ENCODE measurements at places on chromosomes 2 and 18.

GRCh38 chr18:72830109-72830508 lies 37.7 kb downstream of the NETO1 start:
- DNase-seq, result no peak

DNA sequence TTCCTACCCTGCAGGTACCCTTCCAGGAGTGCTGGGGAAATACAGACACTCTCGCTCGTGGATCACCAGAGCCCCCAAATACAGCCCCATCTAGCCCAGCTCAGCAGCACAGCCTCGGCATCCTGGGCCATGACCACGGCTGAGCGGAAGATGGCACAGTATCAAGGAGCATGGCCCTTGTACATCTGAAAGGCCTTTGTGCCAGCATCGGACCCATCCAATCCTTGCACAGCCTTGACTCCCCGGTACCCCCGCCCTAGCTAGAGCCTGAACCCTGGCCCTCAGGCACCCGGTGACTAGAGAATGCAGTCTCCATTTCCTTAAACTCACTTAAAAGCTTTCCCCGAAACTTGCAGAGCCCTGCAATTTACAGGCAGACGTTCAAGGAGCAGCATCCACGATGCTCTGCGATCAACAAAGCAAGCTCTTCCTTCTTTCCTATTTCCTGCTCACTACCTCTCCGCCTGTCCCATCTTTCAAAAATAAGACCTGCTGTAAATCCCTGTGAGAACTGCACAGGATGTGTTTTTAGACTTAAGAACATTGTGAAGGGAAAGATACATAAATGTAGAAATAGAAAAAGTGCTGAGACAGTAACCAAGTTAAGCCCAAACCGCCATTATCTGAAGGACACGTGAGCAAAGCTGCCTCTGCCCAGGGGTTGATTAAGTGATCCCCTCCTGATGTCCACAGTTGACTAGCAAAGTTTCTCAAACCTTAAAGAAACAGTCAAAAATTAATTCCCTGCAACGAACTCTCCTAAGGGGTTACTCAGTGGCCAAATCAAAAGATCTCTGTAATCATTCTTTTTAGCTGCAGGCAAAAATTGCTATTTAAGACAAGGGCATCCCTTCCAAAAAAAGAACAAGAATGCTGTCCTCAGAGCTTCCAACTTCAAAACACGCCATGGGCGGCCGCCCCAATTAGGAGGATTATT lies 48.5 kb downstream of the ZNF516 start:
- DNase-seq, result no peak

- no peak for DNase-seq
These were observed 6.2 kb downstream of the MBD2 start for GRCh38 chr18:54218299-54218698.

DNA sequence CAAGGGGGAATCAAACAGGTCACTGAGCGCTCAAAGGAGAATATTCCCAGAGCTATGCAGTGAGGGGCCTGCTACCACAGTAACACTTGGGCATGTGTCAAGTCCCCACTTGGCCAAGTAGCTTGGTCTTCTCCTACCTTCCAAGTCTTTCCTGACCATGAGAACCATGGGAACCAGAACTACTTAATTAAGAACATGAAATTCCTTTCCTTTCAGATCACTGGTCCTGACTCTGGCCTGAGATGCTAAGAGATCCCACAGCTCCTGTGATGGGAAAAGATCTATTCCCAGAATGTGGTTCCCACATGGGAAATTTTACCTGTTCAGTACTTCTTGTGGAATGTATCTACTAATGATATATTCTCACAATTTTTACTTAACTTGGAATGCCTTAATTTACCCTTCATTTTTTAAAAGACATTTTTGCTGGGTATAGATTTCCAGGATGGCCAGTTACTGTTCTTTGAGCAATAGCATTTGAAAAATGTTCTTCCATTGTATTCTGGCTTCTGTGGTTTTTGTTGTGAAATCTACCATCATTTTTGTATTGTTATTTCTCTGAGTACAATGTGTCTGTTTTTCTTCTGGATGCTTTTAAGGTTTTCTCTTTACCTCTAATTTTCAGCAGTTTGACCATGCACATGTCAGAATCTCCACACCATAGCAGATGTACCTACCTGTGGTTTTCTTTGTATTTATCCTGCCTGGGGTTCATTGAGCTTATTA lies 37.9 kb downstream of the KCNIP3 start:
- DNase-seq, result no peak

DNA sequence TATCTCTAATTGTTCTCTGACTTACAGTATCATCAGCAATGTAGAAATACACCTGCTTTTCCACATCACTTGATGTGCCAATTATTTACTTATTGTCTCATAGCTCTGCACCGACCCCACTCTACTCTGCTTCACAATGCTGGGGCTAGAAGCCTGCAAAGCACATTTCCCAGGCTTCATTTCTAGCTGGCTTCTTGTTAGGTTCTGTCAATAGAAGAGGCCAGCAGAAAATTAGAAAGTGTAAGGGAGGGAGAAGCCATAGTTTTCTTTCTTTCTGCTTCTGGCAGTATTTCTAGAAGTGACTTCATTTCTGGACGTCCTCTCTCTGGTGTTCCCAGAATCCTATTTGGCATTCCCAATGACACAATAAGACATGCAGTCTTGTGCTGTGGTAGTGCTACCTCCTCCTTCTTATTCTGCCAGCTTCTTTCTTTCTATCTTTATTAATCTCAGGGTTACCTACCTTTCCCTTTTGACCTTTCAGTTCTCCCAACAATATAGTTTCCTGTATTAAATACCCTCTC lies 12.5 kb upstream of the TANC1 start:
- no peak for DNase-seq

GRCh38 chr2:2662037-2662846 lies 331.2 kb upstream of the MYT1L start:
- no peak for DNase-seq

DNA sequence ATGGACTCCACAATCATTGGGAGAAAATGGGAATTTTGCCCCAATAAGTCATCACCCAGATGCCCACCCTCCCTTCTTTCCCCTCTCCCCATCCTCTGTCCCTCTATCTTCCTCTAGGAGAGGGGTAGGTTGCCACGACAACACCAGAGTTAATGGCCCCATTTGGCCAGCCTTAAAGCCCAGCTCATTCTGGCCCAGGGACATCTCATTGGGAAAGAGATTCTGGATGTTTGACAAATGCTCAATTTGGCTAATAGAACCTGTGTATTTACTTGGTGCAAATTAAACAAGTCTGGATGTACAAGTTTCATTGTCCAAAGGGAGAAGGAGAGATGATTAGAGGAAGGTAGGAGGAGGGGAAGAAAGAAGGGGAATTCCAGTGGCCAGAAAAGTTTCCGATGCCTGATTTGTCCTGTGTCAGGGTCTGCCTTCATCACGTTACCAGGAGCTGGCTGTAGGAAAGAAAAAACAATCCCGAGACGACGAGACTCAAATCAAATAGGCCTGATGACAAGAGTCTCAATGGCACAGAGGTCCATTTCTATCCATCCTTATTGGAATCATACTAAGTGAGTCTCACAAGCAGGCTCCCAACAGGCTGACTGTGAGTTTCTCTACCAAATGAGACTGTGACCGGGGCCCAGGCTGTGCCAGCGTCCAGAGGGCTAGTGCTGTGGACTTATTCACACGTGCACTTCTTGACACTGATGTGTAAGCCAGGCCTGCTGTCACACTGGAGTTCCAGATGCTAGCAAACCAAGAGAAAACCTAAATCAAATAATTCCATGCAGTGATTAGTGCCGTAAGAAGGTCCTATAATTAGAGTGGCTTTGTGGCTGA lies 265.2 kb upstream of the APCDD1 start:
- no peak for DNase-seq

DNA sequence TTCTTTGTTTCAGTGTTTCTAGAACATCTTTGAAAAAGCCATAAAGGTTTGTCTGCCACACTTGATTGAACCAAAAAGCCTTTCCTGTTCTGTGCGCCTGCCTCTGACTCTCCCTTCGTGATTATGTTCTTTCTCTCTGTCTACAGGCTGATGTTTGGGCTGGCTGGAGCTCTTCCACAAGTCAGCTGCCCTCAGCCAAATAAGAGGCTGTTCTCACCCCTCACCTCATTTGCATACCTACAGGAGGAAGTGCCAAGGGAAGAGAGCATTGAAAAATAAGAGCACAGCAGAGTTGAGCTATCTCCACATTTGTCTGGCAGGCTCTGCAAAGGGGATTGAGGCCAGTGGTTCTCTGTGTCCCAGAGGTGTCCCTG lies 15.8 kb downstream of the INPP5D start:
- no peak for DNase-seq

- no peak for DNase-seq
These were observed 57.5 kb upstream of the FN1 start for GRCh38 chr2:215493376-215493775.

DNA sequence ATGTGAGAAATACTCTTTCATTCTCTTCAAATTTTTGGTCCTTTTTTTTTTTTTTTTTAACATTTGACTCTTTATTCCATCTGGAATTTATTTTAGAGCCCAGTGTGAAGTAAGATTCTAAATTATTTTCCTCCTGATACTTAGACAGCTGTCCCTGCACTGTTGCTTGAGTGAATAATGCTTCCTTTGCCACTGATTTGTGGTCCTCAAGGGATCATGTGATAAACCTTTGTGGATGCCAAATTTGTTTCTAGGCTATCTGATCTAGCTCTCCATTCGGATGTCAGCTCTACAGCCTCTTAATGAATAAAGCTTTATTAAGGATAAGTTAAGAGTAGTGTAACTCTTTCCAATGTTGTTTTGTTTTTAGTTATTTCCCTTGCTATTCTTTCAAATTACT lies 142.3 kb downstream of the SMAD7 start:
- DNase-seq, result no peak

DNA sequence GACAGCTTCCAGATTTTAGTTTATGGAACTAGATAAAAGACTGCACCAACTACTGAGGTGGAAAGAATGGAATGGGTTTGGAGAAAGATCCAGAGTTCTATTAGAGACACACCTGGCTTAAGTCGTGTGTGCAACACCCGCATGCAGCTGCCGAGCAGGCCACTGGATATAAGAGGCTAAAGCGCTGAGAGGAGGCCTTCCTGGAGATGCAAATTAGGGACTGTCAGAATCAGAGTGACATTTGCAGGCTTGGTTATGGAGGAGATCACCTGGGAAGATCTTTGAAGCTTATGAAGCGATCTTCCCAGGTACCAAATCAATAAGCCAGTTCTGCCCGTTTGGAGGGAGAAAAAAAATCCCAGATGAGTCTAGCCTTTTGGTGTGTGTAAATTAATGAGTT lies 30.4 kb upstream of the KLHL29 start:
- no peak for DNase-seq

- DNase-seq, result peak; percentile 86
These were observed 107.5 kb upstream of the PELI1 start for GRCh38 chr2:64251497-64252250.

DNA sequence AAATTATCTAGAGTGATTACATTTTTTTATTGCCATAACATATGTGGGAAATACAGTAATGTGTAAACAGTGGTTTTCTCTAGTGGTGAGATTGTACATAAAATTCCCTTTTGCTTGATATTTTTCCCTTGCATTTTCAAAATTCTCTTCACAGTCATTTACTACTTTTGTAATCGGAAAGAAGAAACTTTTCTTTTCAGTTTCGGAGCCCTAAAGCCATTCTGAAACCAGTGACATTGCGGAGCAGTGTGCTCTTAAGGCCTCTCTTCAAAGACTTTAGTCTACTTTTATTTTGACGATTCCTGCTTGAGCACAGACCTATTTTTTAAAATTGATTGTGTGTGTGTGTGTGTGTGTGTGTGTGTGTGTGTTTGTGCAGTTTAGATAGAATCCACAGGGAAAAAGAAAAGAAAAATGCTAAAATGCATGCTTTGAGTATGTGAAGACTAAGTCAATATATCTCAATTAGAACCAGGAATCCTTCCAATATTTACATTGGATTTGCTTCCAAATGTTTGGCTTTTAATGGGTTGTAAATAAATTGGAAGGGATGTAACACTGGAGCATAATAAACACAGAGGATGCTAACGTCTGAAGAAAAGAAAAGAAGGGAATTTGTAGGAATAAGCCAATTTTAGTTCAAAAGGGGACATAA lies 357.4 kb downstream of the RND3 start:
- no peak for DNase-seq

DNA sequence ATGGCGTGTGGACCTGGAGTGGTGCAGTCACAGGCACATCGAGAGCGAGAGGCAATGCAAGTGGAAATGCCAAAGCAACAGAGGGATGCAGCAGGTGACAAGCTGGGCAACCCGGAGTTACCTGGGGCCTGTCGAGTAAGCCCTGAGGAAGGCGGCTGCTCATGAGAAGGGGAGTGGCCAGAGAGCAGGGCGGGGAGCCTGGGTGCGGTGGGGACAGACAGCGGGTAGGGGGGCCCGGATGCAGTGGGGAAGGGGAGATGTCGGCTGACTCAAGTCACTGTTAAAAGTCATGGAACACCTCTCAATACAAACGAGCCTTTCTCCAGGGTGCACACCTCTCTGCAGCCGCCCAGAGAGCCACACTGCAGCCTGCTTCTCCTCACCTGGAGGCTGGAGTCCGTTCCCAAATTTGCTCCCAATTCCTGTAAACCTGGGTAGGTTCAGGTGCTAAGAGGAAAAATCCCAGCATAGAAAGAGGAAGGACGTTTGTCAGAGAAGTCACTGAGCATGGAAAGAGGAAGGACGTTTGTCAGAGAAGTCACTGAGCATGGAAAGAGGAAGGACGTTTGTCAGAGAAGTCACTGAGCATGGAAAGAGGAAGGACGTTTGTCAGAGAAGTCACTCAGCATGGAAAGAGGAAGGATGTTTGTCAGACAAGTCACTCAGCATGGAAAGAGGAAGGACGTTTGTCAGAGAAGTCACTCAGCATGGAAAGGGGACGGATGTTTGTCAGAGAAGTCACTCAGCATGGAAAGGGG lies 71.7 kb upstream of the TWIST2 start:
- no peak for DNase-seq

GRCh38 chr2:98383166-98383565 lies 36.9 kb downstream of the CNGA3 start:
- no peak for DNase-seq

DNA sequence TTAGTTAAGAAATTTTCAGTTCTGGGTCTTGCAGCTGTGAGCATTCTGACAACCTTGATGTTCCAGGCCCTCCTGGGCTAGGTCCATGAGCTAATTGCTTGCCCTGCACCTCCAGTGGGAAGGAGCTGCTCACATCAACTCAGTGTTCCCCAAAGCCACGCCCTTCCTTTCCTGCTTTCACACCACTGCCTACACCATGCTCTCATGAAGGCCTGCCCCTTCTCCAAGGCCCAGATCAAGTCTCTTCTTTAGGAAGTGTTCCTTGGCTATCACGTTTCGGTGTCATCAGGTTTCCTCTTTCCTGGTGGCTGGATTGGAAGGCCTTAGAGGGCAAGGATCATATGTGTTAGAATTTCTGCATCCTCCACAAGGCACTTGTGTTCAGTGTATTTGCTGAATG lies 18.8 kb downstream of the TMEM127 start:
- DNase-seq, result no peak

- no peak for DNase-seq
These were observed 13.0 kb downstream of the VIL1 start for GRCh38 chr2:218431878-218432277.

DNA sequence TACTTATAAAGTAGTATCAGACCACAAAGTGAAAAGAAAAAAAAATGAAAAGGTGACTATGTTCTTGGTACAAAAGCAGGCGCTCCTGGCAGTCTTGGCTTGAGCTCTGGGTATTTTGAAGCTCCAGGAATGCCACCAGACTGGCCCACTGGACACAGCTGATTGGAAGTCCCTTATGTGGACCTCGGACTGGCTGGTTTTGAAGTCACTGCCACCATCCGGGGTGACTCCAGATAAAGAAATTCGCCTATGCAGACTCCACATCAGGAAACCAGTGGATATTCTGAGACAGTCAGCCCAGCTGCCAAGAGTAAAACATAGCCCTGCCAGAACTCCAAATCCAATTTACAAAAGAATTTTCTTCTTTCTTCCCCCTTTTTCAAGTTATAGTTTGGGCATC lies 28.0 kb downstream of the ACKR3 start:
- no peak for DNase-seq

- DNase-seq, result no peak
These were observed 101.5 kb downstream of the TACR1 start for GRCh38 chr2:75097831-75098230.
